CD4-positive, alpha-beta memory T cell (primary cell): ENCODE measurements at places on chromosomes 2 and 18. TPM values are rescaled to one million over a fixed set of nuclear protein-coding genes. Genes with fewer than 3 reads are reported as not detected.

NT5DC4 gene
- not detected for total RNA-seq

DNA sequence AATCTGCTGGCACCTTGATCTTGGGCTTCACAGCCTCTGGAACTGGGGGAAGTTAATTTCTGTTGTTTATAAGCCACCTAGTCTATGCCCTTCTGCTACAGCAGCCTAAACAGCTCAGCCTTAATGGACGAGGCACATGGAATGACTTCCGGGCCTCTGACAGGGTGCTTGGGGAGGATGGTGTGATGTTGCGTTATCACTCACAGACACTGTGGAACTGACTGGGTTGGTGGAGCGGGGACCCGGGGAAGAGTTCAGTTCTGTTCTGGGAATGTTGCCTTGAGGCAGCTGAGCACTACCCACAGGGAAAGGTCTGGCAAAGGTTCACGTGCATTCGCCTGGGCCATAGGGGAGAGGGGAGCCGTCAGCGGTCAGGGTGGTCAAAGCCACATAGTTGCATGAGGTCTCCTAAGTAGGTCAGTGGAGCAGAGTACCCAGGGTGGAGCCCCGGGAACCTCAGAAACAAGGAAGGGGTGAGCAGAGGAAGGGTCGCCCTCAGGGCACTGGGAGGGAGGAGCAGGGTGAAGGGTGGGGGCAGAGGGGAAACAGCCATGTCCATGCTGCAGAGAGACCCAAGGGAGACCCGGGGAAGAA lies 36.2 kb downstream of the LRRFIP1 start:
- DNase-seq, result no peak

PIAS2 gene
- total RNA-seq, result 36.2 TPM

- DNase-seq, result no peak
Measured at GRCh38 chr2:61210332-61210981, 48.5 kb downstream of the C2orf74 start.

DYSF gene
- total RNA-seq, result 0.28 TPM

GRCh38 chr2:146128216-146128615 lies 1608.3 kb upstream of the ZEB2 start:
- no peak for DNase-seq

RNF149 gene
- total RNA-seq, result 138 TPM

ST8SIA3 gene
- total RNA-seq, result not detected

- no peak for DNase-seq
Measured at GRCh38 chr18:7850446-7850845, 283.3 kb downstream of the PTPRM start.

GRCh38 chr2:220512419-220512818 lies 885.0 kb downstream of the SLC4A3 start:
- no peak for DNase-seq

DNA sequence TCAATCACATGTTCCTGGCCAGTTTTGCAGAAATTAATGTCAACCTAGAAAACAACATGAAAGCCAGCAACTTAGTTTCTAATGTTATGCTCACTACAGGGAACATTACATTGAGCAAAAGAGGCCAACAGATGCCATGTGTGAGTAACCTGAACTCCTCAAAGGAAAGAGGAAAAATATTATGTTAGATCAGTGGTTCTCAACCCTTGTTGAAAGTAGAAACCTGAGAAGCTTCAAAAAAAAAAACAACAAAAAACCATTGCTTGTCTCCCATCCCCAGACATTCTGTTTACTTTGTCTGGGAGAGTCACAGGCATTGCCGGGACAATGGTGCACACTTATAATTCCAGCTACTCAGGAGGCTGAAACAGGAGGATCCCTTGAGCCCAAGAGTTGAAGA lies 57.7 kb downstream of the METTL4 start:
- DNase-seq, result no peak

RDH14 gene
- 19.1 TPM for total RNA-seq

C1QL2 gene
- total RNA-seq, result not detected

DNA sequence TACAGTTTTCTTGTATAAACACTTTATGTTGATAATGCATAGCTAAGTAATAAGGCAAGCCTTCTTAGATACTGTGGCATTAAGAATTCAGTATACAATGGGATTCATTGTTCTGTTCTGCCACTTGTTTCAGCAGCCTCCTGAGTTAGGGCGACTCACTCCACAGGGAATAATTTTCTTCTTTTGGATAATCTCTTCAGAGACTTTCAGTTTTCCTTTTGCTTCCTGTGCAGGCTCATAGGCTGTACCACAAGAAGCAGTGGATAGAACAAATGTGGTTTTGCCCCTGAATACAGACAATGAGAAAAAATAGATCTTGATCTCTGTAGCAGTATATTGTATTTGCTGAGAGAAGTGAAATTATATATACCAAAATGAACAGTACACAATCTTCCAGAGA lies 298.0 kb downstream of the ZNF407 start:
- DNase-seq, result no peak

RTP5 gene
- total RNA-seq, result not detected

SPC25 gene
- total RNA-seq, result 0.33 TPM

- no peak for DNase-seq
Measured at GRCh38 chr2:109630441-109631430, 16.6 kb downstream of the SOWAHC start.

GRCh38 chr2:55223958-55224760 lies 7.9 kb downstream of the CLHC1 start:
- DNase-seq, result no peak

DNA sequence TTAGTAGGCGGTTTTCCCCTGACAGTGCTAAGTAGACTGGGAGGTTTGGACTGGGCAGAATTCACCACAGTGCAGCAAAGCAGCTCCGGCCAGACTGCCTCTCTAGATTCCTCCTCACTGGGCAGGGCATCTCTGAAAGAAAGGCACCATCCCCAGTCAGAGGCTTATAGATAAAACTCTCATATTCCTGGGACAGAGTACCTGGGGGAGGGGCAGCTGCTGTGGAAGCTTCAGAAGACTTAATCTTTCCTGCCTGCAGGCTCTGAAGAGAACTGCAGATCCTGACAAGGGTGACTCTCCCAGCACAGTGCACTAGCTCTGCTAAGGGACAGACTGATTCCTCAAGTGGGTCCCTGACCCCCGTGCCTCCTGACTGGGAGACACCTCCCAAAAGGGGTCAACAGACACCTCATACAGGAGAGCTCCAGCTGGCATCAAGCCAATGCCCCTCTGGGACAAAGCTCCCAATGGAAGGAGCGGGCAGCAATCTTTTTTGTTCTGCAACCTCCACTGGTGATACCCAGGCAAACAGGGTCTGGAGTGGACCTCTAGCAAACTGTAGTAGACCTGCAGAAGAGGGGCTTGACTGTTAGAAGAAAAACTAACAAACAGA lies 266.8 kb upstream of the CRIM1 start:
- DNase-seq, result no peak

DNA sequence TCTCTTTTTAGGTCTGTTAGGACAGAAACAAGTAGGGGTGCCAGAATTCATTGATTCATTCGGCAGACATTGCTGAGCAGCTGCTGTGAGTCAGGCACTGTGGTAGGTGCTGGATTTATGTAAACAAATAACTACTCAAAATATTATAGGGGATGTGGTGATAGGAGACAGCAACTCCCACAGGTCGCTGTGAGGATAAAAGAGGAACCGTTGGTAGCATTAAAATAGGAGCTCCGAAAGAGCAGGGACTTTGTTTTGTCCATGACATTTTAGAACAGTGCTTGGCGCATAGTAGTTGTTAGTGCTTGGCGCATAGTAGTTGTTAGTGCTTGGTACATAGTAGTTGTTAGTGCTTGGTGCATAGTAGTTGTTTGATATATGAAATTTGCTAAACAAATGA lies 29.2 kb downstream of the ATP6V1C2 start:
- no peak for DNase-seq

DNA sequence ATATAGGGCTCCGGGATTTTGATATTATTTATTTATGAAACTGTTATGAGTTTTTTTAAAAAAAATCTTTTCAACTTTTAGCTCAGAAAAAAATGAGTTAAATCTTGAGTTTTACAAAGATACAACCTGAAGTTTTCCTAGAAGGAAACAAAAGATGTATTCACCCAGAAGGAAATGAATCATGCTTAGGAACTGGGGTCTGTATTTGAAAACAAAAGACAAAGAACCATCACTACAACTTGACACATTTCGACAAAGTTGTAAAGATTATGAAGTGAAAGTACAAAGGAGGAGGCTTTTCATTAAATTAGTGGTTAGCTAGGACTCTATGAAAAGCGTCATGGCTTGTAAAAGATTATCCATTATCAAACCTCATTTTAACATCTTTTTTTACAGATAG lies 143.3 kb downstream of the PDE1A start:
- DNase-seq, result no peak

- no peak for DNase-seq
Measured at GRCh38 chr18:58793361-58793760, 71.3 kb upstream of the ZNF532 start.

ASB3 gene
- 43.5 TPM for total RNA-seq

- no peak for DNase-seq
Measured at GRCh38 chr2:26067980-26068507, 34.2 kb downstream of the RAB10 start.

PAX3 gene
- not detected for total RNA-seq

GRCh38 chr2:102782933-102783332 lies 21.1 kb downstream of the TMEM182 start:
- no peak for DNase-seq

- no peak for DNase-seq
Measured at GRCh38 chr2:176976736-176977685, 235.6 kb upstream of the HNRNPA3 start.

- DNase-seq, result no peak
Measured at GRCh38 chr2:120589771-120590608, 145.7 kb upstream of the GLI2 start.

DNA sequence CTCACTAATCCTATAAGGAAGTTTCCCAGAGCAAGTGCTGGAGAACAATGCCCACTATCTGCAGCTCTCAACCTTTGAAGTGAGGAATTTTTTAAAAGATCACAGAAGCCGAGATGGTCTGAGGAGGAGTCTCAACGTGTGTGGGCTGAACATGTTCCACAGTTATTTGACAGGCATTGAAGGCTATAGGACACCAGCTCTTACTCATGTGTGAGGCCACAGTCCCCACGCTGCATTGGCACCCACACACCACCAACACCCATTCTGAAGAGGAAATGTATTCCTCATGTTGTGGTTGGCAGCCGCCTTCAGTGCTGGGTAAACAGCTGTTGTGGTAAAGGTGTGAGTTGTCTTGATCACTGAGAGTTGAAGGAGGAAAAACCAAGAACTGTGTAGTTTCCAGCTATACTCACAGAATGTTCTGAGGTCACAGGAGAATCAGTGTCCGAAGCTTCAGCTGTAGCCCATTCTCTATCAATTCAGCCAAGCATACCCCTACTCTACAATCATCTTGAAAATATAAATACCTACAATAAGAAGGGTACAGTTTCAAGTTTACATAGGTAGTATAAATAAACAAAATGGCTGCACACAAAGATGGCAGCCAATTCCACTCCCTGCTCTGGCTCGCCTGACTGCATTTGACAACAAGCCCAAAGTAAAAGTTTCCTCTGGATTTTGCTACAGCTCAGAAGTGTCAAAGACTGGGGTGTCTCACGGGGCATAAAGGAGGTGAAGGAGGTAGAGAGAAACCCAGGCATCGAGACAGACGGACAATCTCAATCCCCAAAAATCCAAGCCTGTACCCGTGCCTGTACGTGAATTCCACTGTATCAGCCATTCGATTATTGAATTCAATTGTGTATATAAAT lies 12.1 kb downstream of the CD226 start:
- DNase-seq, result peak; percentile 86
